ENCODE measurements at places on chromosomes 4 and X. TPM values are rescaled to one million over a fixed set of nuclear protein-coding genes. Genes with fewer than 3 reads are reported as not detected.

The AMER1 gene
- 2.3 TPM for total RNA-seq

The FGF13 gene
- 0.14 TPM for total RNA-seq

The ZNF185 gene
- total RNA-seq, result 2.0 TPM

The DKK2 gene
- total RNA-seq, result under 0.01 TPM

The MXRA5 gene
- total RNA-seq, result 10.1 TPM

The UGT2B15 gene
- total RNA-seq, result not detected

The PRDM8 gene
- total RNA-seq, result 29.3 TPM

The LANCL3 gene
- total RNA-seq, result not detected

The SYTL4 gene
- total RNA-seq, result 4.0 TPM

The ABRAXAS1 gene
- total RNA-seq, result 10.5 TPM

The CDX4 gene
- not detected for total RNA-seq

The RWDD4 gene
- 24.9 TPM for total RNA-seq

The ZGRF1 gene
- 25.2 TPM for total RNA-seq

The SHROOM3 gene
- total RNA-seq, result 7.9 TPM

The PCDH10 gene
- total RNA-seq, result 21.6 TPM

The MAGEE2 gene
- total RNA-seq, result not detected

The LEF1 gene
- 0.44 TPM for total RNA-seq

The ZNF157 gene
- total RNA-seq, result under 0.01 TPM

The TKTL1 gene
- not detected for total RNA-seq

The GYPE gene
- total RNA-seq, result 0.43 TPM

The SSX2 gene
- total RNA-seq, result not detected

The CENPVL1 gene
- not detected for total RNA-seq

The MID2 gene
- 19.6 TPM for total RNA-seq

The FHDC1 gene
- under 0.01 TPM for total RNA-seq

The TEC gene
- 0.72 TPM for total RNA-seq

The NXF2B gene
- total RNA-seq, result not detected

The PNMA6A gene
- total RNA-seq, result 0.29 TPM

The RAB33A gene
- 3.3 TPM for total RNA-seq

The SLC9B1 gene
- total RNA-seq, result 0.14 TPM

The SRPK3 gene
- 0.44 TPM for total RNA-seq

The TRIM75 gene
- under 0.01 TPM for total RNA-seq

The SMR3B gene
- not detected for total RNA-seq
